ENCODE measurements at places on chromosomes 5 and 9.

DNA sequence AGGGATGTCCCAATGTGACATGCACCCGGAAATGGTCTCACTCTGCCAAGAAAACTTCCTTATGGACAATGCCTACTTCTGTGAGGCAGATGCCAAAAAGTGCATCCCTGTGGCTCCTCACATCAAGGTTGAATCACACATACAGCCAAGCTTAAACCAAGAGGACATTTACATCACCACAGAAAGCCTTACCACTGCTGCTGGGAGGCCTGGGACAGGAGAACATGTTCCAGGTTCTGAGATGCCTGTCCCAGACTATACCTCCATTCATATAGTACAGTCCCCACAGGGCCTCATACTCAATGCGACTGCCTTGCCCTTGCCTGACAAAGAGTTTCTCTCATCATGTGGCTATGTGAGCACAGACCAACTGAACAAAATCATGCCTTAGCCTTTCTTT is 37.6 kb upstream of the CCDC152 start:
- DNase-seq, result no peak

- peak; percentile 40 for DNase-seq
Observed at GRCh38 chr5:142235870-142236672, 88.8 kb downstream of the SPRY4 start.

GRCh38 chr9:83403527-83404238 is 134.5 kb downstream of the FRMD3 start:
- DNase-seq, result no peak

- DNase-seq, result no peak
Observed at GRCh38 chr5:7881091-7881490, 12.1 kb downstream of the MTRR start.

DNA sequence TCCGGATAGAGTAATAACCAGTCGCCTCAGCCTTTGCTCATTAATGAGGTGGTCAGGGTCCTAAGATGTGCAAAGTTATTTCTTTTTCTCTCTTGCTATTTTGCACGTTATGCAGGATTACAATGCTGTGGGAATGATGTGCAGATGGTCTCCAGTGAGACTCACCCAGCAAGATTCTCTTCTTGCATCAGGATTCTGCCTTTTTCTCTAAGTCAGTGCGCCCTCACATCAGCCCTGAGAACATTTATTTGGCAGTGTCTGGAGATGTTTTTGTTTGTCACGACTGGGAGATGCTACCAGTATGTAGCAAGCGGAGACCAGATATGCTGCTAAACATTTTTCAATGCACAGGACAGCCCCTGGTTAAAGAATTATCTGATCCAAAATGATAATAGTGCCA is 280.3 kb upstream of the WWC1 start:
- DNase-seq, result no peak

DNA sequence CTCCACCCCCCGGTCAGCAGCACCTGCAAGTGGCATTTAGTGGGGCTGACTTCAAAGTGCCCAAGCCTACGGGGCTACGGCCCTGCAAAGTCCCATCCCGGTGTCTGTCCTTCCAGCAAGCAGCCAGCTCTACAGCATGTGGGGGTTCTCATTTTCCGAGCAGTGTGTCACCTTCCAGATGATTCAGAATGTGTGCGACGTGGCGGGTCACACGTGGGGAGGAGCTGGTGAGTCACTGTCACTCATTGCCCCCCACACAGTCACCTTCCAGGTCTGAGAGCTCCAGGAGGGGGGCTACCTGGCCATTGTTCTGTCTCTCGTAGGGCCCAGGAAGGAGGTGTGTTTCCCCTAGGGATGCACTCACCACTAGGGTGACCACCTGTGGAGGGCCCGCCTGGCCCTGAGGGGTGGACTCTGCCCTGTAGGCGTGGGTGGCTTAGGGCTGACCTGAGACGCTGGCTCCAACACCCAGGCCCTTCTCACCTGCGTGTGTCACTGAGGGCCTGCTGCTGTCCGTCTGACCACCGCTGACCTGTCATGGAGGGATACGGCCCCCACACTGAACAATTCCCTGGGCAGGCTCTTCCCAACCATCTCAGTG is 70.2 kb downstream of the SEMA4D start:
- no peak for DNase-seq

GRCh38 chr5:124124711-124125229 is 612.8 kb downstream of the CSNK1G3 start:
- DNase-seq, result no peak

DNA sequence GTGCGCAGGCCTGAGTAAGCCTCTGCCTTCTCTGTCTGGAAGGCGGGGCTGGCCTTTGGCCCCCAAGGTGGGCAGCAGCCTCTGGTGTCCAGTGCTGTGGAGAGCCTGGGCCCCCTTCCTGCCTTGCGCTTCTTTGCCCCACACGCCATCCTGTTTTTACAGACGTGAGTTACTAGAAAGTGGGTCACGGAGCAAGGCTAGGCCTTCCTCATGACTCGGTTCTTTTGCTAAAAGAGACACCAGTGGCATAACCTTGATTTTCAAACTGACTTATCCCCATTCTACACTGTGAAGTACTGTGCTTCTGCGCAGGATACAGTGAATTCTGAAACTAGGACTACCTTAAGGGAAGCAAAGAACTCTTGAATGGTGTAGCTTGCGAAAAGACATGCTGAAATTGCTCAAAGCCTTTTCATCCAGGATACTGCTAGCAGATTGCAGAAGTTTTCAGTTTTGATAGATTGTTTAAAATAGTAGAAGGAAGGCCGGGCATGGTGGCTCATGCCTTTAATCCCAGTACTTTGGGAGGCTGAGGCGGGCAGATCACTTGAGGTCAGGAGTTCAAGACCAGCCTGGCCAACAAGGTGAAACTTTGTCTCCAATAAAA is 7.2 kb downstream of the ROPN1L start:
- DNase-seq, result no peak

GRCh38 chr5:176820937-176821336 is 10.6 kb downstream of the UNC5A start:
- no peak for DNase-seq

DNA sequence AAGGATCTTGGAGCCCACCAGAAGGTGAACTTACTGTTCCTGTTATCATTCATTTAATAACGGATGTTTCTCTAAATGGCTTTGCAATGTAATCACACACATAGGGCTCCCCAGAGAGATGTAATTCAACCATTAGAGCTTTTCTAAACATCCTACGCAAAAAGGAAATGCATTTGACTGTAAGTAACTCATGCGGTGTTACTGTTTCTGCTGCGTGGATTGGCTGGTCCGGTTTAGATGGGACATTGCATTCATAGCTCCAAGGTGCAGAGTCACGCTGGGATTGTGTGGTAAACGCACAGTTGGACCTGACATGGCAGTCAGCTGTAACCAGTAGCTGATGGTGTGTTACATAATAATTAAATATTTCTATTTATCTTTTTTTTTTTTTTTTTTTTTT is 185.5 kb upstream of the OTULINL start:
- no peak for DNase-seq

Measured in neural progenitor cell (in vitro differentiated cells).